Activated naive CD8-positive, alpha-beta T cell treated with anti-CD3 and anti-CD28 coated beads for 36 hours (primary cell): ENCODE measurements at places on chromosomes 6 and 20. TPM values are rescaled to one million over a fixed set of nuclear protein-coding genes. Genes with fewer than 3 reads are reported as not detected.

OVOL2 gene
- not detected for total RNA-seq

C20orf144 gene
- total RNA-seq: 0.21 TPM

SNTA1 gene
- total RNA-seq: 4.7 TPM

- H3K27ac ChIP-seq: no peak overlapping the region
- no peak for DNase-seq
- H3K36me3 ChIP-seq: no peaks in the 10 kb centered on the region
- no peaks in the 10 kb centered on the region for H3K4me1 ChIP-seq
- H3K27me3 ChIP-seq: no peaks in the 10 kb centered on the region
Observed at GRCh38 chr6:4103929-4104328, 25.0 kb upstream of the FAM217A start.

- H3K27me3 ChIP-seq: no peaks in the 10 kb centered on the region
- no peaks in the 10 kb centered on the region for H3K4me1 ChIP-seq
- no peaks in the 10 kb centered on the region for H3K36me3 ChIP-seq
- no peak overlapping the region for H3K27ac ChIP-seq
- H3K4me3 ChIP-seq: no peak overlapping the region
- no peak for DNase-seq
Observed at GRCh38 chr6:50520326-50521266, 192.7 kb upstream of the TFAP2D start.

DNA sequence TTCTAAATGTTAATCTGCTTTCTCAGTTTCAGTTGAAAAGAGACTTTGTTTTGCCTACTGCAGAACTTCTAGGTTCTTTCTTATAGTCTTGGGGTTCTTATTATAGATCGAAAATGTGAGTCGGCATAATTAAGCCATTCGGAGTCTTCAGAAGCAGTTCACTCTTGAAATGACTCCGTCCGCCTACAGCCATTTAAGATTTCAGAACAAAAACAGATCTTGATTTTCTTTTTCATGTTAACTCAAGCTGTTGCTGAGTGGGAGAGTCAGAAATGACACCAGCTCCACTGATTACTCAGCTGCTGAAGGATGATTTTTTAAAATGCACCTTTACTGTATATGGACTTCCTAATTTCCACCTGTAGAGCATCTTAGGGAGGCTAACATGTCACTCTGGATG is 15.9 kb downstream of the PRDM1 start:
- peak overlapping the region; percentile 28 for H3K27ac ChIP-seq
- H3K4me1 ChIP-seq: peaks cover 74% of the 10 kb centered on the region
- DNase-seq: peak; percentile 48
- peaks cover 33% of the 10 kb centered on the region for H3K27me3 ChIP-seq
